ENCODE measurements at places on chromosomes 6 and 20. TPM values are rescaled to one million over a fixed set of nuclear protein-coding genes. Genes with fewer than 3 reads are reported as not detected.
A peak's percentile ranks its signal among the peaks of the same experiment; 100 is the strongest.

DNA sequence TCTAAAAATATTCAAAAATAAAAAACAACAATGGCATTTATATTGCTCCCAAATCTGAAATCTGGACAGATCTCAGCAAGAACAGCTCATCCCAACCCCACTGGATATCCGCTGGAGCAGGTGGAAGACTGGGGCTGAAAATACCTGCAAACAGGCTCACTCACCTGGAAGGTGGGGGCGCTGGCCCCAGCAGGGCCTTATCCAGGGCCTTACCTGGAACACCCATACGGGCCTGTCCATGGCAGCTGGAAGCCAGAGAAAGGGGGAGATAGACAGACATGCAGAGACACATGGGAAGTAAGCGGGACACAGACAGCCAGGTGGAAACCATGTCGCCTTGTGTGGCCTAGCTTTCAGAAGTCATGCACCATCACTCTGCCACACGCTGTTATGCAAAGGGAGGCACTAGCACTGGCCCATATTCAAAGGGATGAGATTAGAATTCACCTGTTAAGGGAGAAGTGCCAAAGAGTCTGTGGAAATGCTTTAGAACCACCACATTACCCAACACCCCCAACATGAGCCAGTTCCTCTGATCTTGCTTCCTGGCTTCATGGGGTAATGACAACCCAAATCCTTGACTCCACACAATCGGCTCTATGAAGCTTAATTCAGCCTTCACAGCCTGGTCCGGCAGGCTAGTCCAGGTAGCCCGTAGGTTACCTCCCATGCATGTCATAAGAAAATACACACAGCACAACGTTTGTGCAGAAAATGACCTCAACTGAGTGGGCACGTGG, 99.0 kb upstream of the CDYL start:
- H3K27me3 ChIP-seq: no peaks in the 10 kb centered on the region
- no peak for DNase-seq
- no peaks in the 10 kb centered on the region for H3K4me1 ChIP-seq
- H3K27ac ChIP-seq: no peak overlapping the region
- H3K4me3 ChIP-seq: no peak overlapping the region

Gene DTNBP1
- 8.0 TPM for total RNA-seq

Gene SLC17A3
- total RNA-seq: not detected

Gene ZC3H12D
- total RNA-seq: 0.47 TPM

DNA sequence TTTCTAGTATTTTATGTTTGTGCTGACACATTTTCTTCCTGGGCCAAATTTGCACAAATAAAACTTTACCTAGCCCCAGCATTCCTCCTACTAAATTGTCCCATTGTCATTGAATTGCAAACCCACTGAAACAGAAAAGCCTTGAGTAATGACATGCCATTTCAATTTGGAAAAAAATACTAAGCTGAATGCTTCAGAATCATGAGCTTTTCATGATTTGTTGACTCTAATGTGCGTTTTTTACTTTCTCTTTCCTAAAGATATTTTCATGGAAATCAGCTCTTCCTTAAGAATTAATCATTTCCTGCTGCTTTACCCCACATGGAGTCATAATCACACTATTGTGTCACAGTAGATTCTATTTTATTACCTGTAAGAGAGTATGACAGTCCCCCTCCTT, 47.4 kb downstream of the TRDN start:
- no peaks in the 10 kb centered on the region for H3K4me1 ChIP-seq
- no peak overlapping the region for H3K4me3 ChIP-seq
- H3K27me3 ChIP-seq: no peaks in the 10 kb centered on the region
- H3K36me3 ChIP-seq: no peaks in the 10 kb centered on the region
- no peak overlapping the region for H3K27ac ChIP-seq

DNA sequence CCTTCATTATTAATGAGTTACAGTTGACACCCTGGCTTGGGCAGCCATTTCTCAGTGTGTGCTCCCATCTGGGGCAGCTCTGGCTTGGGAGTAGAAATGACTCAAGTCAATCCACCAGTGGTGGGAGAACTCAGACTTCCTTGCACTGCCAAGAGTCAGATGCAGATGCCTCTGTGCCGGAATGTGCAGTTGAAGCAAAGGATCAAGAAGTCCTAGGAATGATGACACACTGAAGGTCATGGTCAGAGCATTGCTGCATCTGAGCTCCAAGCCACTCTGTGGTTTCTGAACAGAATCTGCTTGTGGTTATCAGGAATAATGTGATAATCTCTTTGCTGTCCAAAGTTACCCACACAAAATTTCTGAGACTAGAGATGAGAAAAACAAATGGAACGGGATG, 19.5 kb upstream of the PAX1 start:
- H3K27ac ChIP-seq: no peak overlapping the region
- DNase-seq: no peak
- no peaks in the 10 kb centered on the region for H3K27me3 ChIP-seq
- no peak overlapping the region for H3K4me3 ChIP-seq
- H3K36me3 ChIP-seq: no peaks in the 10 kb centered on the region
- H3K4me1 ChIP-seq: no peaks in the 10 kb centered on the region

DNA sequence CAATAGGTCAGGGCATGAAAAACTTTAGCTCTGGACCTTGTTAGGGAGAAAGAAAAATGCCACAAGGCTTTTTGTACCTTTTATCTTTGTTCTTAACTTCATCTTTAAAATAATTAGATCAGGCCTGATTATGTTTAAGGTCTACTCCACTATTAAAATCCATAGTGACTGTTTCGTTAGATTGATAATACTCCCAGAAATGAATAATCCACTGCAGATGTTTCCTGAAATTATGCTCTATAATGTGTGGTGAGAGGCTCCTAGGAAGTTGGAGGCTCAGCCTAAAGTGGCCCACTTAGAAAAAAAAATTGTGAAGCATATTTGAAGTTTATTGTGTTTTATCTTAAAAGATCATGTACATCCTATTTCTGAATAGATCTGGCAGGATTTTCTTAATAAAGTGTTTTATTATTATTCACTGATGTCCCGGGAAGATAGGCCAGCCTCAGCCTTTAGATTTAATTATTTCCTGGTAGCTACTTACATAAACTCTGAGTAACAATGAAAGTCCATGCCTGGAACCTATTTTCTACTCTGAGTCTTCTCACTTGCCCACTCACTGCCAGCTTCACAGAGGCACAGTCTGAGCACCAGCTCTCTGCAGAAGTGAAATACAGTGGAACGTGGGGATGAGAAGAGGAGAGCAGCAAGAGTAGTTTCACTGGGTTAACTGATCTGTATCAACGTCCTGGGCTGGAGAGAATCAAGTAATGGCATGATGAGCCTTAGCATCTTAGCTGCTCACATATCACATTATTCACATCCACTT, 126.8 kb upstream of the TMEM170B start:
- H3K4me3 ChIP-seq: no peak overlapping the region
- H3K36me3 ChIP-seq: no peaks in the 10 kb centered on the region
- H3K4me1 ChIP-seq: no peaks in the 10 kb centered on the region
- no peaks in the 10 kb centered on the region for H3K27me3 ChIP-seq

GRCh38 chr20:56424931-56425330, 12.9 kb downstream of the CASS4 start:
- DNase-seq: no peak
- no peaks in the 10 kb centered on the region for H3K36me3 ChIP-seq
- no peak overlapping the region for H3K4me3 ChIP-seq
- H3K27me3 ChIP-seq: no peaks in the 10 kb centered on the region
- no peak overlapping the region for H3K27ac ChIP-seq

Gene ZNF334
- 3.6 TPM for total RNA-seq

DNA sequence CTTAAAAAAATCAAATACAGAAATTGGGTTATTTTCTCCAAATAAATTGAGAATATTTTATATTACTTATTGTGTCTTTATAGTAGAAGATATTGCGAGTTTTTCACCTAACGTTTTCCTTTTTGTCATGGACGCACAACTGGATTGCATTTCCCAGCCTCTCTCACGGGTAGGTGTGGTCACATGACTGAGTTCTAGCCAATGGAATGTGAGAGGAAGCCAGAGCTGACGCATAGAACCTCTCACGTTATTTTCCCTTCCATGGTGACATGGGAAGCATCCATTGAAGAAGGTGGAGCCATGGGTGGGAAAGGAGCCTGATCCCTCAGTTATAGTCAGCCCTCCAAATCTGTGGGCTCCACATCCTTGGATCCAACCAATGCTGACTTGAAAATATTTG, 155.9 kb upstream of the UST start:
- no peak overlapping the region for H3K4me3 ChIP-seq
- no peaks in the 10 kb centered on the region for H3K36me3 ChIP-seq
- no peak overlapping the region for H3K27ac ChIP-seq
- no peak for DNase-seq

- H3K27me3 ChIP-seq: no peaks in the 10 kb centered on the region
- H3K4me1 ChIP-seq: peaks cover 24% of the 10 kb centered on the region
- no peak overlapping the region for H3K27ac ChIP-seq
Measured at GRCh38 chr20:50516180-50516934, 6.2 kb downstream of the PTPN1 start.

DNA sequence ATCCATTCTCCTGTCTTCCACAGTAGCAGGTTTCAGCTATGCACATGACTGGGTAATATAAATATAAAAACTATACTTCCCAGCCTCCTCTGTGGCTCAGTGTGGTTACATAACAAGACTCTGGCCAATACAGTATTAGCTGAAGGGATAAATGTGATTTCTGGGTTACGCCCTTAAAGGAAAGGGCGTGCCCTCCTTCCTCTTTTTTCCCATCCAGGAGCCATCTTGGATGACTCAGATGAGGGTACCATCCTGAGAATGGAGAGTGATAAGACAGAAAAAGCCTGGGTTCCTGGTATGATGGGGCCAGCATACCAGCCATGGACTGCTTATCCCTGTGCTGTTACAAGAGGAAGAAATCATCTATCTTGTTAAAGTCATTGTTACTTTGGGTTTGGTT, 123.3 kb downstream of the NFATC2 start:
- DNase-seq: no peak
- H3K27me3 ChIP-seq: no peaks in the 10 kb centered on the region
- no peaks in the 10 kb centered on the region for H3K4me1 ChIP-seq
- H3K27ac ChIP-seq: no peak overlapping the region
- H3K36me3 ChIP-seq: no peaks in the 10 kb centered on the region
- no peak overlapping the region for H3K4me3 ChIP-seq

Gene KCNK5
- total RNA-seq: 16.0 TPM

GRCh38 chr20:1341561-1342265, 12.8 kb upstream of the SDCBP2 start:
- H3K4me3 ChIP-seq: no peak overlapping the region
- no peak overlapping the region for H3K27ac ChIP-seq
- no peaks in the 10 kb centered on the region for H3K27me3 ChIP-seq
- no peaks in the 10 kb centered on the region for H3K36me3 ChIP-seq
- peak; percentile 45 for DNase-seq

DNA sequence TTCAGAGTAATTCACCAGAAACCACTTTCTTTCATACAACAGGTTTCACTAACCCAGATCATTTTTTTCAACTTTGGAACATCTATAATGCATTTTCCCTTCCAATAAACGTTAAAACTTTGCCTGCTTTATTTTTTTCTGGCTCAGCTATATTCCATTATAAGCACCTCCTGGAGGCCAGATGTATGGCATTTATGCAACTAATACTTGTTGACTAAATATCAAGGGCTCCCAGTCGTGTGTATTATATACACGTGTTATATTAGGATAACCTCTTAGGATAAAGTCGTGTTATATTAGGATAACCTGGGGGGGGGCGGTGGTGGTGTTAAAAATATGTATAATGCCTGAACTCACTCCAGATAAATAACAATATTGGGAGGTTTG, 6.7 kb downstream of the OPN5 start:
- H3K36me3 ChIP-seq: no peaks in the 10 kb centered on the region
- H3K4me1 ChIP-seq: no peaks in the 10 kb centered on the region
- no peak overlapping the region for H3K27ac ChIP-seq
- no peaks in the 10 kb centered on the region for H3K27me3 ChIP-seq

Gene ENPP5
- 4.4 TPM for total RNA-seq

DNA sequence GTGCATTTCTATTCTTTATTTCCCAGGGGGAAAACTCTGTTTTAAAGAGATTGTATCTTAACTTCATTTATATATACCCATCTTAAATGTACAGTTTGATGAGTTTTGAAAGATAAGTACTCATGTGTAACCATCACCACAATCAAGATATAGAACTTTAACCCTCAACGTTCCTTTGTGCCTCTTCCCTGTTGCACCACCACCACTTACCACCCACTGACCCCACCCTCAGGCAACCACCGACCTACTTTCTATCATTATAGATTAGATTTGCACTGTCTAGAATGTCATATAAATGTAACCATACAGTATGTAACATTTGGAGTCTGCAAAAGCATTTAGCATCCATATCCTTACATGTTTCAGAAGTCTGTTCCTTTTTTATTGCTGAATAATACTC, 121.0 kb downstream of the RTN4IP1 start:
- no peaks in the 10 kb centered on the region for H3K27me3 ChIP-seq
- H3K36me3 ChIP-seq: no peaks in the 10 kb centered on the region

Gene MCM9
- total RNA-seq: 10.0 TPM

DNA sequence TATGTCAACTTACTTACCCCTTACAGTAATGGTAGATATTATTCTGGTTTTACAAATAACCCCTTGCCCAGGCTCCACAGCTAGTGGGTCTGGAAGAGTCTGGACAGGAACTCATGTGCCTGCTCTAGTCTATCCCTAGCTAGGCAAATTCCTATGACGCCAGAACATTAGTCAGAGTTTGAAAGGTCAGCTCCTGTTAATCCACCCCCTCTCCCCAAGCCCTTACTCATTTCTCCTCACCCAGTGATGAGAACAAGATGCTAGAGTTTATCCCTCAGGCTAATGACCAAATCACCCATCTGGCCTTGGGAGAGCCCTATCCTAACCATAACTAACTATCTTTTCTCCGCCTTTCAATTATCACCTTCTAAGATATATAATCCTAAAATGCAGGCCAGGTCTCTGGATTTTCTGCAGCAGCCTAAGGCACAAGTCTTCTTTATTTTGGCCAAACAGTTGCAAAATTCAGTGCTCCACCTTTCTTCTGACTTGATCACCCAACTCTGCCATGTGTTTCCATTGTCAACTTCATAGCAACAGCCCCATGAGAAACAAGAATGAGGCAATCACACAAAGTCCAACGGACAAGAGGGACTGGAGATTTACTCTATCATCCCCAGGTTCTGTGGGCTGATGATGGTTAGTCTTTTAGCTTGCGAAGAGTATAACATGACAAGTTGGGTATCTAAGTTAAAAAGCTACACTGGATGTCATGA, 113.3 kb downstream of the TASP1 start:
- no peak overlapping the region for H3K4me3 ChIP-seq
- no peak for DNase-seq
- H3K36me3 ChIP-seq: no peaks in the 10 kb centered on the region
- H3K27me3 ChIP-seq: no peaks in the 10 kb centered on the region

DNA sequence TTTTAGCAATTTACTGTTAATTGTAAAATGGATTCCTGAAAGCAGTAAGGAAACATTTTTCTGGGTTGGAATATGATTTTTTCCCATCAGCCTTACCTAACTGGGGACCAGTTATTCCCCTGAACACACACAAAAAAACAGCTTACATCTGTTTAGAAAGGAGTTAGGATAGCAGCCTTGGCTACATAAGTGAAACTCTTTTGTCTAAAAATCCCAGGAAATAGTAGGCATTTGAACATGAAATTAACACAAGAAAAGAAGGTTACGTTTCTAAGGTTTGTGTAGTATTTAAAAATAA, 696.2 kb upstream of the MARCKS start:
- no peak for DNase-seq
- no peaks in the 10 kb centered on the region for H3K4me1 ChIP-seq
- H3K27me3 ChIP-seq: no peaks in the 10 kb centered on the region
- no peak overlapping the region for H3K27ac ChIP-seq
- H3K36me3 ChIP-seq: no peaks in the 10 kb centered on the region

Gene TBPL1
- total RNA-seq: 13.4 TPM

Gene TOX2
- total RNA-seq: 0.92 TPM

GRCh38 chr6:63066055-63066704, 145.1 kb upstream of the FKBP1C start:
- H3K36me3 ChIP-seq: no peaks in the 10 kb centered on the region
- H3K27ac ChIP-seq: no peak overlapping the region
- H3K4me3 ChIP-seq: no peak overlapping the region
- H3K27me3 ChIP-seq: no peaks in the 10 kb centered on the region

Gene GLP1R
- total RNA-seq: 4.3 TPM
